ENCODE measurements at places on chromosomes 16 and 17. TPM values are rescaled to one million over a fixed set of nuclear protein-coding genes. Genes with fewer than 3 reads are reported as not detected.

GRCh38 chr17:40602445-40603443, 37.5 kb upstream of the CCR7 start:
- DNase-seq: no peak

DNA sequence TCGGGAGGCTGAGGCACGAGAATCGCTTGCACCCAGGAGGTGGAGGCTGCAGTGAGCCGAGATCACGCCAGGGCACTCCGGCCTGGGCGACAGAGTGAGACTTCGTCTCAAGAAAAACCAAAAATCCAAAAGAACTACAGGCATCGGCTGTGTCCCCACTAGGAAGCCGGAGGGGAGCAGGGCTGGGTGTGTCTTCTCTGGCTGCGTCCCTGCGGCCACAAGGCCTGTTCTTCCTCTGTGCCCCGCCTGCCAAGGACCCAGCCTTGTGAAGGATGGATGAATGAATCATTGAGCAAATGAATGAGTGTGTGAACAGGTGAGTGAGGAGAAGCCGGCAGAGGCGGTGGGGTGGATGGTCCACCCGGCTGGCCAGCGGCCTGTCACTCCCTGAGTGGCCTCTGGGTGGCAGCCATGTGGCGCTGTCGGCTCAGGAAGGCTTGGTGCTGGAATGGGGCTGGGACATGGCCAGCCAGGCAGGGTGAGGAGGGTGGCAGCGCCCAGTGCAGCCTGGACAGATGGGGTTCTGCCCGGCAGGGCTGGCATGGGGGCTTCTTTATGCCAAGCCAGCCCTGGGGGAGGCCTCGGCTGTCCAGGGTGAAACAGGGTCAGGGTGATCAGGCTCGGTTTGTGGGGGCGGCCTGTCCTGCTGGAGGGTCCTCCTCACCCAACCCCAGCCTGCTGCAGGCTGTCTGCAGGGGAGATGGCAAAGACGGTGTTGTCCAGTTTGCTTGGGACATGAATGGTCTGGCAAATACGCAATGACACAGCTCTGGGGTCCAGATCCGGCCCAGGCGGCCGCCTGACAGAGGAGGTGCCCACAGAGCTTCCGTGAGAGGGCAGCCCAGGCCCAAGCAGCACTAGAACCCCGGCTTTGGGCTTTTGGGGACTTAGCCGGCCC, 21.7 kb downstream of the SLC25A10 start:
- peak; percentile 65 for DNase-seq

DNA sequence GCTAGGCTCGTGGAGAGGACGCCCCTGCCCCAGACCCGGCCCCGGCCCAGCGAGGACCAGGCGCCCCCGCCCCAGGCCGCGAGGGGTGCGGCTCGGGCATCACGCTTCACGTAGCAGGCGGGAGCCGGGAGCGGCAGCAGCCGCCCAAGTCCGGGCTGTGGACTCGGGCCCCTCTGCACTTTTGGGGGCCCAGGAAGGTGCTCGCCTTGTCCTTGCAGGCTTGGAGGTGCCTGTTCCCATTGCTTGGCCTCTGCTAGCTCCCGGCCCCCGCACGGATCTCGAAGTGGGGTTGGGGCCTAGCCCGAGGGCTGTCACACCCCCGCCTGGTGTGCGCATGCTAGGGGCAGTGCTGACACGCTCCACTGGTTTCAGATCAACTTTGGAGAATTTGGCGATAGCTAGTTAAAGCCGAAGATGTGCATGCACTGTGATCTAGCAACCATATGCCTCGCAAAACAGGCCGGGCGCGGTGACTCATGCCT, 55.7 kb downstream of the WSB1 start:
- no peak for DNase-seq

- no peak for DNase-seq
These were observed 4.5 kb upstream of the MNT start for GRCh38 chr17:2405247-2405926.

DNA sequence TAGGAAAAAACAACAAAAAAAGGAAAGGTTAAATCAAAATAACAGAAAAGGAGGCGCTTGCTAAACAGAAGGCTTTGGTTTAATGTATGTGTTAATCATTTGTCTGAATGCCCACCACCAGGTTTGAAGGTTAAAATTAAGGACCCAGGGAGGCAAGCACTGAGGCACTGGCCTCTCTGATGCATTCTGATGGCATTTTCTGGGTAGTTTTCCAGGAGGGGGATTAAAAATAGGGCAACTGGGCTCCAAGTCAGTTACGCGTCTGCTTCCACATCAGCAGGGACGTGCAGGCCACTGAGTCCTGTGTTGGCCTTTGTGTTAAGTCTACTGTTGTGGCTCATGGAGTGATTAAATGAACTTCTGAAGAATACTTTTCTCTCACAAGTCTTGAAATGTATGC, 26.9 kb downstream of the MARF1 start:
- no peak for DNase-seq

DNA sequence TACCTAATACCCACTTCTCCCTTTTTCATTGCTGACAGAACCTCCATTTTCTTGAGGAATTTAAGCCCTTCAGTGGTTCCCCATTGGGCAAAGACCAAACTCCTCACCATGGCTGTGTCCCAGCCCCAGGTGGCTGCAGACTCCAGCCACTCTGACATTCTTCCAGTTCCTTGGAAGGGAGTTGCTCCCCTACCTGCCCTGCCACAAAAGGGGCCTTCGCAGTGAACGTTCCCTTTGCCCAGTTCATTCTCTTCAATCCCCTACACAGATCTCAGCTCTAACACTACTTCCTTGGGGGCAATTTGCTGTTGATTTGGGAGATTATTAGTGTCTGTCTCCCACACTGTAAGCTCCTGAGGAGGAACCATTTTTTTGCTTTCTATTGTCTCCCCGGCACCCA, 3.2 kb upstream of the AKTIP start:
- DNase-seq: no peak

DNA sequence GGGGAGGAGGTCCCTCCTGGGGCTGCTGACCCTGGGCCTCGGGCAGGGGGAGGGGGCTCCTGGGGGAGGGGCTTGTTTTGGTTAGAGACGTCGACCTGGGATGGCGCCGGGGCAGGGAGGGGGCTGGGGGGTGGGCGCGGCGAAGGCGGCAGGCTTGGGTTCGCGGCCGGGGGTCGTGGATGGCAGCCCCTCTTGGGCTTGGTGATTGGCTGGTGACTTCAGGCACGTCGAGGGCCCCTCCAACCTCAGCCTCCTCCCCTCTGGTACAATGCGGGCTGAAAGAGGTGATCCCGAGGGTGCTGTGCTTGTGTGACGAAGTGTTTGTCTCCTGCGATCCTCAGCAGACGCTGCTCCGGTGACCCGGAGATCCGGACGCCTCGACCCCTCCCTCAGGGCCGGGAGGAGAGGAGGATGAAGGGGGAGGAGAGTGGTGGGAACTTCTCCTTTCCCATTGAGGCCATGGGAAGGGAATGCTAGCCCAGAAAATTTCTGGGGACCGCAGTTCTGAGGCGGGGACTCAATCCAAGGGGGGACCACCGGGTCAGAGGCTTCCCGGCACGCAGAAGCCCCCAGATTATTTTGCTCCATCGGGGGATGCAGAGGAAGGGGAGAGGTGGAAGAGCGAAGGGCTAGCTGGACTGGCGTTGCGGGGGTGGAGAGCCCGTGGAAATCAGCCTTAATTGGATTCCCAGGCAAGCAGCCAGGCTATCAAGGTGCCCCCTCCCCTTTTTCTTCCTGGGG, 43.9 kb downstream of the RAI1 start:
- no peak for DNase-seq

GRCh38 chr16:66616169-66616568, 11.7 kb downstream of the CMTM3 start:
- DNase-seq: no peak

DNA sequence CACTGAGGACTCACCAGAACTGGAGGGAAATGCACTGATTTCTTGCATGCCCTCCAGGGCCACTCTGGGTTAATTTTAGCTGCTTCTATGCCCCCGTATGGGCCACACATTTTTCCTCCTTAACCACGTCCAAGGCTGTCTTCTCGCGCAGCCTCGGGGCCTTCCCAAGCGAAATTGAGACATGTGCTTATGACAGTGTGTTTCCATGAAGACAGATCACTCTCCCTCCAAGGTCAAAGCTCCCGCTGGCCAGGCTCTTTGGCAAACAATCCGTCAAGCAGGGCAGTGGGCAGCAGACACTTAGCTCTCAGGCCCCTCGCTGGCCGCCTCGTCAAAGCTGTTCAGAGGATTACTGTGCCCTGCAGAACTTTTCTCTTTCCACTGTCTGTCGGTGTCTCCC, 243.0 kb upstream of the N4BP1 start:
- DNase-seq: no peak

- DNase-seq: peak; percentile 94
These were observed 117.4 kb downstream of the HIC1 start for GRCh38 chr17:2172077-2172851.

GRCh38 chr17:251531-251930, 70.1 kb upstream of the DOC2B start:
- peak; percentile 8 for DNase-seq

- DNase-seq: no peak
These were observed 38.6 kb upstream of the PMFBP1 start for GRCh38 chr16:72210555-72210954.

DNA sequence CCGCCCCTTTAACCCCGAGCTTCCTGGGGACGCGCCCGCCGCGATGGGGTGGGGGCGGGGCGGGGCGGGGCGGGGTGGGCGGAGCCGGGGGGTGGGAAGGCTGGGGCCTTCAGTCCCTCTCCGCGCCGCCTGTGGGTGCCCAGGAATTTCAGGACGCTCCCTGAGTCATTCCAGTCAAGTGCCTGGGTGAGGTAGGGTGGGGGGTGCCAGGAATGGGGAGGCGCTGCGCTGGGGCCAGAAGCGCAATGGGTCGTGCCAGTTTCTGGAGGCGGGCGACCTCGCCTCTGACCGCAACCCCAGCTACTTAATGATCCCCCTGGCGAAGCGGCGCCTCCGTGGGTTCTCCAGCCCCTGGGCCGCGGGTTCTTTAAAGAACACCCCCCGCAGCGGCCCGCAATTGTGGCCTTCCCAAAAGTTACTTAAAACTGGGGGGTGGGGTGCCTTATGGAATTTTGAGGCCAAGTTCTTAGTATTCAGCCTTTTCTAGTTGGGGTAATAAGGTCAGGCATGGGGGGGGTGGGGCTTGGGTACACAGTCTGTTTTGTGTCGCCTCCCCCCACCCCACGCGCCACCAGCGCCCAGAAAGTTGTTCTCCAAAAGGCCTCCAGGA, 826 bp upstream of the GSE1 start:
- peak; percentile 64 for DNase-seq

DNA sequence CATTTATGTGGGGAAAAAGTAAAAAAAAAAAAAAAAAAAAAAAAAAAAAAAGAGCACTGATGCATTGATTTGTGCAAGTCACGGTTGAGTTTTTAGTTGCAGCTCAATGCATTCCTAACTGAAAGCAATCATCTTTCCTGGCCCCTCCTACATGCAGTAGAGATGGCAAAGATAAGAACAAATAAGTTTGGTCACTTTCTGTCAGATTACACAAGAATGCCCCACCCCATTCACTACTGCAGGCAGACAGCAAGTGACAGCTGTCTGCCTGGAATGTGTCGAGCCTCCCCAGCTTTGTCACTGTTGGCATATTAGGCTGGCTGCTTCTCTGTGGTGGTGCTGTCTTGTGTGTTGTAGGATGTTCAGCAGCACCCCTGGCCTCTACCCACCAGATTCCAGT, 243.5 kb downstream of the FOXL1 start:
- DNase-seq: no peak

- no peak for DNase-seq
These were observed 93.3 kb upstream of the TOM1L1 start for GRCh38 chr17:54807331-54807730.

DNA sequence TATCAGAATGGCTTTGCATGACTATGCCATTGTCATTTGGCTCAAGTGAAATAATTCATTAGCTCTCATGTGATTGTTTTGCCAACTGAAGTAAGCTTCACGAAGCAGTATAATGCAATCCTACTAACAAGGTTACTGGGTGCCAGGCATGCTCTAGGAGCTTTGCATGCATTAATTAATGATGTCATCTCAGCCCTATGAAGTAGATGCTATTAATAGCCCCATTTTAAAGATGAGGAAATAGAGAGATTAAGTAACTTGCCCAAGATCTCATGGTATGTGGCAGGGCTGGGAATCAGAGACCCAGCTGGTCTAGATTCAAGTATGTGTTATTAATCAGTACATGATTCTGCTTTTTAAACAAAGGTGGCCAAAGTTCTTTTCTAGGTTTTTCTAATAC, 14.1 kb downstream of the KRT39 start:
- no peak for DNase-seq

GRCh38 chr16:73032541-73033270, 15.2 kb downstream of the ZFHX3 start:
- DNase-seq: no peak

DNA sequence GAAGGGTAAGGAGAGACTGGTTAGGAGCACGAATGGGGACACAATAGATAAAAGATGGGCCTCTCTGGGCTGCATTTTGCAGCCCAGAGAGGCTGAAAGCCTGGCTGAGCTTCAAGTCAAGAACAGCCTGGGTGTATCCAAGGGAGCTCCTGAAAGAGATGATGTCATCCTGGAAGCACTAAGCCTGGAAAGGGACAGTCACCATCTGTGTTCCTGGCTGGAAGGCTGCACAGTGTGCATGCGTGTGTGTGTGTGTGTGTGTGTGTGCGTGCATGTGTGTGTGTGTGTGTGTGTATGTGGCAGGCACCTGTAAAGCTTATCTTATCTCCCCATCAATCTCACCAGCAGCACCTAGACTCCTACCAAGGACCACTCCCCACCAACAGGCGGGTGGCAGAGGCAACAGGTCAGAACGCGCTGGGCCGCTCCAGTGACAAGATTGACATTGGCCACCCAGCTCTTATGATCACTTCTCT, 44.1 kb downstream of the COG7 start:
- DNase-seq: no peak

WWP2 gene
- 57.9 TPM for total RNA-seq

PTX4 gene
- 0.52 TPM for total RNA-seq

NUDT7 gene
- total RNA-seq: 11.2 TPM

SEPTIN1 gene
- total RNA-seq: not detected

KCNG4 gene
- not detected for total RNA-seq

Measured in uterus (tissue), 4 donors.